ENCODE measurements at places on chromosomes 2 and 18.

DNA sequence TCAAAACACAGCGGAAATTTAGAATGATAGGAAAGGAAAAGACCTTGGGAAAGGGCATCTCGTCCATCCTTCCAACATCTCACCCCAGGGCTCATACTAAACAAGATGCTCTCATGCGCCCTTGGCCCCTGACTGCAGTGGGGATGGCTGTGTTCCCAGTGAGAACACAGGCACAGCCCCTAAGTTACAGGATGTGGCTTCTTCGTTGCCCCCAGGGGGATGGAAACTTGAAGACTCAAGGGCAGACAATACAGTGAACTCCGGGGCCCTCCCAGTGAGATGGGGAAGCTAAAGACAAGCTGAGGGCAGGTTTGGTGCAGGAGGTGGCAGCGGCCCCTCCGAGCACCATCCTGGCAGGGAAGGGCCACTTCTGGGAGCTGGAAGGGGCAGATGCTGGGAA is 139.7 kb downstream of the INO80D start:
- no peak for DNase-seq

DNA sequence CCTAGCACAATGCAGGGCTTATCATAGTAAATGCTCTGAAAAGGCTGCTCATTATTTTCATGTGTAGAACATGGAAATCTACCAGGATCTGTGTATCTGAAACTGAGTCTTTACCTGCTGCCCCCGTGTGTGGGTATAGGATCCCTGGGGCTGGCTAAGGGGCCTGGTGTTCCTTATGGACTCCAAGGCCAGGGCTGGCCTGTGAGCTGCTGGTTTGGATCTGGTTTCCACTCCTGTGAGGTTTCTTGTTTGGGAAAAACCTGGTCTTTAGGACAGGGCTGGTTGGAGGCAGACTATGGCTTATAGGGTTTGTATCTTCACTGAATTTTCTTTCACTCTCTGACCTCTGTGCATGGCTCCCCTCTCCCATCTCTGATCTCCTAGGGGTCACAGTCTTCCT is 80.8 kb downstream of the DYSF start:
- DNase-seq, result no peak

GRCh38 chr18:58788470-58788869 is 76.2 kb upstream of the ZNF532 start:
- DNase-seq, result no peak

GRCh38 chr2:19461504-19462255 is 103.3 kb upstream of the OSR1 start:
- no peak for DNase-seq

GRCh38 chr2:132646540-132647108 is 23.4 kb downstream of the LYPD1 start:
- no peak for DNase-seq
